ENCODE measurements at places on chromosomes 1 and 21. TPM values are rescaled to one million over a fixed set of nuclear protein-coding genes. Genes with fewer than 3 reads are reported as not detected.

DNA sequence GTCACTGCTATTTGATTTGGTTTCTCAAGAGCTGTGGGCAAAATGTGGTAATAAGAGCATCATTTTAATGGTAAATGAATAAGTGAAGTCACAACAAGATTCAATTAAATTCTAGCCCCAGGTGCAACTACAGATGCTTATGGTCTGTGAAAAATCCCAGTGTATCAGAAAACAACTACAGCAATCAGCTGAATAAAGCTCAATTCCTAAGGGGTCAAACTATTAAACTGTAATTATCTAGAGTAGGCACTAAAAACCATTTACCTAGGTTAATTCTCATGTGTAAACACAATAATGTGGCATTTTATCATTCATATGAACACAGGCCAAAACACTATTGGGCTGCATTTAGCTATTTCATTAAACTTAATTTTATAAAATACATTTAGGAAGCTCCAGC, 9.6 kb downstream of the TARBP1 start:
- no peak for DNase-seq

FAM72A gene
- 6.2 TPM for total RNA-seq

GRCh38 chr1:107682467-107682866, 282.5 kb downstream of the VAV3 start:
- no peak for DNase-seq

GRCh38 chr21:45997205-45997494, 15.6 kb downstream of the COL6A1 start:
- peak; percentile 26 for DNase-seq
